ENCODE measurements at places on chromosomes 3 and 15.

GRCh38 chr3:134667406-134667805, 16.6 kb upstream of the KY start:
- no peak for DNase-seq

DNA sequence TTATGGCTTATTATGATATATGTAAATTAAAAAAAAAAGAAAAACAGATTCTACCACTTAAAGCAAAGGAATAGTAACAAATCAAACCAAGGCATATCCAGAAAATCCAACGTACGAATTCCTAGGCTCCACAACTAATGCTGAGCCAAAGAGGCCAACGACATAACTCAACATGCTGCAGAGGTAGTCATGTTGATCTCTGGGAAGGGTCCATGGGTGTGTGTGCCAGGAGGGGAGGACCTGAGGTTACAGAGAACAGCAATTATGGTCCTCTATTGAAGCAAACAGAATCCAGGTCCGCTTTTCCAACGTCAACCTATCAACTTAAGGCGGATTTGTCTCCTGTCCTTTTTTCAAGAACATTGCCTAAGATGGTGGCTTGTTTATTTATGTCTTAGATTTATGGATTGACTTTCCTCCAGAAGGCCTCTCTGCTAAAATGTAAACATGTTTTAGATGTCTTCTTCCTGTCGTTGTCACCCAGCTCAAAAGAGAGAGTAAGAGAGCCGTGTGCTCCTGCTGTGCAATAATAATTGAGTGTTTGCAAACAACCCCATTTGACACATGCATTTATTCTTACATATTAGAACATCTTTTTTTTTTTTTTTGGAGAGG, 20.4 kb downstream of the NANOGP8 start:
- DNase-seq: no peak

DNA sequence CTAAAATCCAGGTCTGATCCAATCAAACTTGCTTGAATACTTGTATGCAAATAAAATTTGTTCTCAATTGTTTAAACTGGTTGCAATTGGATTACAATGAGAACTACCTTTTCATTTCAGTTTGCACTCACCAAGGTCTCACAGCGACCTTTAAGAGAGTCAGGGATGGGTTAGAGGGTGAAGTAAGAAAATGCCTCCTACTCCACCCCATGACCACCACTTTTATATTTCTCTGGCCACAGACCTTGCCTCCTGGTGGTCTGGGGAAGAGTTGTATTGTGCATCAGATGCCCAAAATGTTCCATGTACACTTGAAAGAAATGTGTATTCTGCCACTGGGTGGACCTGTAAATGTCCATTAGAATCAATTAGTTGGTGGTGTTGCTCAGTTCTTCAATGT, 16.4 kb upstream of the THSD4 start:
- no peak for DNase-seq

- no peak for DNase-seq
Measured at GRCh38 chr3:191065181-191065805, 133.7 kb upstream of the OSTN start.

DNA sequence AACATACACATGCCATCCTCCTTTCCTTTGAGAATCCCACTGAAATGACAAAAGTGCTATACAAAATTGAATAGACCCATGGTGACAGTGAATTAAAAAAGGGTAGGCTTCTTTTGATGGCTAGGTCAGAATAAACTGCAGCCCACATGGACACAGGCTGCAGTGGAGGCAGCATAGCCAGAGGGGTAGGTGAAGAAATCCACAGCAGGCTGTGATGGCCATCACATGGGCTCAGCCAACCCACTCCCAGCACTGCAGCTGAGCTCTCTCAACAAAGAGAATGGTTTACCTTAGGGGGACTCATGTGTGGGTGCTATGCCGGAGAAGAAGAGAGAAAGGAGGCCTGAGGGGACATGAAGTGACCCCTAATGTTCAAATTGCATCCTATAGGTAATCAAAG, 331.1 kb downstream of the CHST2 start:
- no peak for DNase-seq
